Aorta (tissue), 5 donors: ENCODE measurements at places on chromosomes 7 and 10. TPM values are rescaled to one million over a fixed set of nuclear protein-coding genes. Genes with fewer than 3 reads are reported as not detected.
A peak's percentile ranks its signal among the peaks of the same experiment; 100 is the strongest.

- DNase-seq: no peak
- H3K4me1 ChIP-seq: peaks cover 3% of the 10 kb centered on the region
- no peak overlapping the region for H3K27ac ChIP-seq
- H3K36me3 ChIP-seq: no peaks in the 10 kb centered on the region
These were observed 8.8 kb downstream of the ITGB1 start for GRCh38 chr10:32949221-32949678.

NUTM2B gene
- total RNA-seq: 0.42 TPM

DNA sequence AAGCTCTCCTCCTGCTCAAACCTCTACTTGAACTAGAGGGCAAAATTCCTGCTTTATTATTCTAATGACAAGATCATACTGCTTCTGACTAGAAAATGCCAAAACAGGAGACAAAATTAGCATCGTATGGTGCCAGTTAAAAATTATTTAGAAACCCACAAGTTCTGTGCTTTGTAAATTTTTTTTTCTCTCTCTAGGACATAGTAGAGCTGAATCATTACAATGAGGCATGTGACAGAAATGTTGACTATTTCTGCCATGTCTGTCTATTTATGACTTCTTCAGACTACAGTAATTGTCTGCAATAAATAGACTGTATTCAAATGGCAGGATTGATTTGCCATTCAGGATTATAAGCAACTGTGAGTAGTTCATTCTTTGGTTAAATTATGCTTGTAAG, 335.8 kb downstream of the PRPF18 start:
- H3K36me3 ChIP-seq: no peaks in the 10 kb centered on the region
- H3K4me3 ChIP-seq: no peak overlapping the region
- no peaks in the 10 kb centered on the region for H3K27me3 ChIP-seq
- peaks cover 4% of the 10 kb centered on the region for H3K4me1 ChIP-seq
- no peak for DNase-seq

DNA sequence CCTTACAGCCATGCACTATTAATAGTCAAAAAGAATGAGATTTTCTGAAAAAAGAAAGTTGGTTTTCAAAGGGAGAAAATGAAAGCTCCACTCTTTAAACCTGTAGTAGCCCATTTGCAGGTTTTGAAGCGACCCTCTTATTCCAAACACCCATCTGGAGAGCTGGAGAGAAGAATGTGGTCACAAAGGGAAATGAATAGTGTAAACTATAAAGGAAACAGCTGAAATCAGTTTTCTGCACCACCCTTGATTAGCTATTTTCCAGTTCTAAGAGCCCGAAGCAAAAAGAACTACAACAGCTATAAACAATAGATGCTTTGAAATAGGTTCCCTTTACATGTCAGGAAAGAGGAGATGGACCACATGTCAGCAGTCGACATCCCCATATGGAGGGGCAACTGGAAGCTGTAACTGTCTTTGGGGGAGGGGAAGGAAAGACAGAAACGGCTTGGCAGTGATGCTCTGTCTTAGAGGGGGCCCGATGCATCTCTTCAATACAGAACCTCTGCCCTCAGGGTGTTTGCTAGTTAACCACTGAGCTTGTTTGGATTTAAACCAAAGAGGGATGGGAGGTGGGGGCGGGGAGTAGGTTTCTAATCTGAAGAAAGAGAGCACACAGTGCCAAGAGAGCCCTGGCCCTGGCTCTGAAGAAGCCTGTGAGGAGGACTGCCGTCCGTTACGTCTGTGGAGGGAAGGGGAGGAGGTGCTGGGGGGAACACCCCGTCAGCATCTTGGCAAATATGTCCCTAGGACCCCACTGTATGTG, 55.3 kb downstream of the CPVL start:
- peak overlapping the region; percentile 7 for H3K4me3 ChIP-seq
- no peaks in the 10 kb centered on the region for H3K4me1 ChIP-seq
- no peak overlapping the region for H3K27ac ChIP-seq
- no peaks in the 10 kb centered on the region for H3K27me3 ChIP-seq
- no peak for DNase-seq

DNA sequence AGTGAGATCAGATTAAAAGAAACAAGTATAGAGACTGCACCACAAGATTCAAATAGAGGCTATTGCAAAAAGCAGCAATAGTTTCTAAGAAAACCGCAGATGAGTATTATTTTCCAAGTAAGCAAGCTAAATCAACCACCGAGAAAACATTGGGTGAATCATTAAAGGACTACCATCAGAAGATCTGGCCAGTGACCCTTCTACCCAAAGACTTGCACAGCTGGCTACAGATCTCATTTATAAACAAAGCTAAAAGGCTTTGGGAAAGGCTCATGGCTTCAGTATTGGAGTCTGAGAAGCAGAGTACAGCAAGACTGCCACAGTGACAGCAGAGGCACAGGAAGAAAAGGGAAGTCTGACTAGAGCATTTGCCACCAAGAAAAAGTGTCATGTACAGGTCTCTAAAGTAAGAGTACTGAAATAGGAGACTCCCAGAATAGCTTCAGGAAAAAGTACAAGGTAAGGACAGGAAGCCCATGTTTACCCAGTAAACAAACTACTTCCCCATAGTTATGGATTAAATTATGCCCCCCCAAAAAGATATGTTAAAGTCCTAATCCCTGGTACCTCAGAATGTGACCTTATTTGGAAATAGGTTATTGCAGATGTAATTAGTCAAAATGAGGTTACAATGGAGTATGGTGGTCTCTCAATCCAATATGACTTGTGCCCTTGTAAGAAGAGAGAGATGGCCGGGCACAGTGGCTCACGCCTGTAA, 19.0 kb downstream of the STEAP1 start:
- H3K36me3 ChIP-seq: no peaks in the 10 kb centered on the region
- no peak overlapping the region for H3K4me3 ChIP-seq
- no peak for DNase-seq
- H3K27me3 ChIP-seq: no peaks in the 10 kb centered on the region
- no peak overlapping the region for H3K27ac ChIP-seq
